AG10803 (cell line): ENCODE measurements at places on chromosomes 12 and 14.

DNA sequence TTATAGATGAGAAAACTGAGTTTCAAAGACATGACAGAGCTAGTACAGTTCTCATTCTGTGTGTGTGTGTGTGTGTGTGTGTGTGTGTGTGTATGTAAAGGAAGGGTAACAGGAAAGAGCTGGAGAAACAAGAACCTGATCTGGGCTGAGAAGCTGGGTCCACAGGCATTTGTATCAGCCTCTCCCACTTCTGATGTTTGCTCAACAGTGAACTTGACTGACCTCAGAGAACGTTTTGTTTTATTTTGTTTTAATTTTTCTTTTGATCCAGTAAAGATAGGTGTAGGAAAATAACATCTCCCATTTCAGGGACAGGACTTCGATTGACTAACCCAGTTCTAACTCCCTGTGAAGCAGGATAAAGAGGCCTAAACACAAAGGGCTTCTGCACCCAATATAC, 85.4 kb downstream of the STXBP6 start:
- DNase-seq, result no peak

DNA sequence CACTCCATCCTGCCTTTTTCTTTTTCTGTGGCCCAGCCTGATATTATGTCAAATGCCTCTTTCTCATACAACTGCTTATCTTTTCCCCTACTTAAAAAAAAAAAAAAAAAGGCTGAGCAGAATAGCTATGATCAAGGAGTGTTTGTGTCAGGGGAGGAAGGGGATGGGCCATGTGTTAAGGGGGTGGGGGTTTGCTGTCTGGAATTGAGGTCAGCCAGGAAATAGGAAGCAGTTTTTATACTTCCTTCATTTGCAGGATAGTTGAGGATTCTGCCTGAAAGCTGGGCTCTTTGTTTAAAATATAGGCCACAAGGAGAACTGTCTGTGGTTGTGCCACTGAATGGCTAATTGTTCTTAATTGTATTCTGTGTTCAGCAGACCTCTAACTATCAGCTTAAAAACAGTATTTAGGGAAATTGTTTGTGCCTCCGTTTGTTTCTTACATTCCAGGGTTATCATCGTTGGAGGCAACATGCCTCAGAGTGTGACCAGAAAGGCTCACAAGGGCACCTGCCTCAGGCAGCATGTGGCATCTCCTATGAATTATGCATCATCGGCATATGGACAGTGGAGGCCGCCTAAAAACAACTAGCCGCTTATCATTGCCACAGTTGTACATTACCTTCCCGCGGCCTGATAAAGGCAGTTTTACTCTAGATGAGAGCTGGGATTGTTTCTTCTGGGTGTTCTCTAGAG, 96.0 kb downstream of the SRGAP1 start:
- no peak for DNase-seq

- no peak for DNase-seq
Observed at GRCh38 chr14:36085861-36086260, 90.7 kb downstream of the PTCSC3 start.

- DNase-seq, result no peak
Observed at GRCh38 chr12:108948367-108948766, 68.5 kb downstream of the DAO start.

DNA sequence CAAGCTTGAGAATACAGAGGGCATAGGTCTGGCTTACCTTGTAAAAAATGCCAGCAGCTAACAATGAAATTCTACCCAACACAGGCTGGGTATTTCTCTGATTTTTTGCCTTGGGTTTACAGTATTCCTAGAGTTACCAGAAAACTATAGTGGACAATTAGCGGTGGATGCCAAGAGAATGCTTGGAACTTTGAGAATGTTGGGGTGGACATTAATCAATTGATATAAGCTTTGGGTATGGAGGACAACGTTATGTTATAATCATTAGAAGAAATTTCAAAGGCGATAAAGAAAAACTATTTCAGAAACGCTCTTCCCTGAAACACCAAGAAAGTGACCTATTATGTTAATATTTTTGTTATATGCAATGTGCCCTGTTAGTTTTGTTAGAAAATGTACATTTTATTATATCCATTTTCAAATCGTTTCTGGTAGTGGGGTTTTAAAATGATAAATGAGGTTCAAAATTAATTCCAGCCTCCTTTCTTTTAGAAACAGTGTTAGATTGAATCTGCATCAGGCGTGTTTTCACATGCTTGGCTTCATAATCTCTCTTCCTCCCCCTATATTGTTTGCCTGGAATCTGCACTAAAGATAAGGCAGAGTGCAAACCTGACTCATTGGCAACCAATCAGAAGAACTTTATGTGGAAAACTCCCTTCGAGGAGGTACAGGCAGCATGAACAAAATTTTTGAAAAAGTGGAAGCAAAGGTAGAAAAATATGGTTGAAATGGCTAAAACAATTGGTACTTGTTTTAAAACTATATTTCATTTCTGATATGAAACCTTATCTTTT, 1.4 kb upstream of the PTPRQ start:
- no peak for DNase-seq

- DNase-seq, result peak; percentile 80
Observed at GRCh38 chr12:58420503-58420902, 479.1 kb downstream of the ATP23 start.

- DNase-seq, result peak; percentile 41
Observed at GRCh38 chr12:3885277-3886094, 12.3 kb upstream of the PARP11 start.

GRCh38 chr12:75622492-75622891, 111.1 kb upstream of the KRR1 start:
- DNase-seq, result no peak

DNA sequence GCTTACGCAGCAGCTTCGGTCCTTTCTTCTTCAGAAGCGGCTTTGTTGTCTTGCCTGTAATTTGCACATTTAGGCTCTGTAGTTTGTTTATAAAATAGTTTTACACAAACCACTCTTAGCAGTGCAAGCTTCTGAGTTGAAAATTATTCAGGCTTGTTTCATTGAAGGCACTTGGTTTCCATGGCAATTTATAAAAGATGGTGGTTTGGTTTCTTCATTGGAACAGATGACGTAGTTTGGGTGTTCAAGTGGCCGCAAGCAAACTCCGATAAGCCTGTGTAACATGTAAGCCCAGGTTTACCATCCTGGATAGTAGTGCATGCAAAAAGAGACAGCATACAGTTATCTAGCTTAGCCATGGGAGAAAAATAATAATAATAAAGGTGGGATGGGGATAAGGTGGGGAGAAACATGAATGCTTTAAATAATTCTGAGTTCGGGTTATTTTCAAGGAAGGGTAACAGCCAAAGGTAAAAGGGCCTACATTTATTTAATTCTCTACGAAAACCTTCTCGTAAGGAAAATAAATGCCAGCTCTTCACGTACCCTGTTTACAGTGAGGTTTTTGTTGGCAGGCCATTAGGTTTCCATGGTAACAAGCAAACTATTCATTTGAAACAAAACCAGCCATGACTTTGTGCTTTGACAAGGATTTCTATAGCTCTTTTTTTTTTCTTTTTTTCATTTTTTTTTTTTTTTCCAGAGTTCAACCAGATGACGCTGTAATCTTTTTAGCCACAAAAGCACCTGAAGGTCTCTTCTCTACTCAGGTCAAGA, 189.6 kb upstream of the RPL10L start:
- DNase-seq, result no peak

DNA sequence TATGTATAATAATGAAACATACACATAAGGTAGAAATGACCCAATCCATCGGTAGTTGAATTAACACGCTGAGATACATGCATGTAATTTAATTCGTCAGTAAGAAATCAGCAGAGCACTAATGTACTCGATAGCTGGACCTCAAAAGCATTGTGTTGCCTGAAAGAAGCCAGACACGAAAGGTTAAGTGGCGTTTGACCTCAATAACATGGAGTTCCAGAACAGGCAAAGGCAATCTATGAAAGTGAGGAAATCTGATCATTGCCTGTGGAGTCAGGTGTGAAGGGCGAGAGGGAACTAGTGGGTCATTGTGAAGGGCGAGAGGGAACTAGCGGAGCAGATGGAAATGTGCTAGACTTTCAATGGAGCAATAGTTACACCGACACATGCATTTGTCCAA, 970.4 kb upstream of the TMEM132C start:
- DNase-seq, result no peak

DNA sequence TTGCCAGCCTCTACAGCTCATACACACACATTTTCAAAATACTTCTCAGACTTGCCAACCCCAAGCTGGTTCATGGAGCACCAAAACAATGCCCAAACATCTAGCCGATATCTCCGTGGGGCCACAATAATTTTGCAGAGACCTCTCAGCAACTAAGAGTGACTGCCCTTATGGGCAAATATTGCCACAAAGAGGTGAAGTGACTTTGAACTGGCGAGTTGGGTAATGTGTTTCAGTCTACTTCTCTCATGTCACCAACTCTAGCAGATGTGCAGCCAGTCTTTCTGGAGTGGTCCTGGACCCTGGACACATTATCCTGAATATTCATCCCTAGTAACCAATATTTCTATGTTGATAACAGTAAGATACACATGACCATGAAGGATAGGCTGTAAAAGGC, 290.3 kb downstream of the EMP1 start:
- DNase-seq, result no peak

GRCh38 chr12:129961091-129961490, 57.3 kb upstream of the TMEM132D start:
- no peak for DNase-seq

GRCh38 chr12:89889062-89889461, 180.4 kb upstream of the ATP2B1 start:
- DNase-seq, result peak; percentile 20

DNA sequence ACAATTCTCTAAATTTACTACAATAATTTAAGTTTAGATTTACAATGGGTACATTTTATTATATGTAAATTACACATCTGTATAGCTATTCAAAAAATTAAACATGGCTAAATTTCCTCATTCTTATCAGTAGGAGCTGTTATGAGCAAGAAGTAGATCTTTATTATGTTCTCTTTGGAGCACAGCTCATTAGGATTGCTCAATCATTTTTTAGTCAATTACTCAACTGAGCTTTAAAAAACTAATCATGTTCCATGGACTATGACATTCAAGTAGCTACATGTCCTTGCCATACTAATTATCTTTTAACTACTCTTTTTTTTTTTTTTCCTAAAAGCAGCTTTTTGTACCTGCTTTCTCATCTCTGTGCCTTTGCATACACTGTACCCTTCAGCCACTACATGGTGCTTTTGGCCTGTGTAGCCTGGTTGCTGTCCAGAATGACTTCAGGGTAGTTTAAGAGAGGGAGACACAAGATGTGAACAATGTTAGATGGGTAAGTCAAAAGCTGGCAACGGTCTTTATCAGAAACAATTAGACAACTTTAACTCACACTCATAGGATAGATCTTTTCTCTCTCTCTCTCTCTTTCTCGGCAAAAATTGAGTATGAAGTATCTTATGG, 69.0 kb downstream of the SSPN start:
- no peak for DNase-seq

GRCh38 chr12:124898200-124898922, 16.1 kb downstream of the UBC start:
- no peak for DNase-seq

- no peak for DNase-seq
Observed at GRCh38 chr12:130216031-130216430, 53.8 kb downstream of the FZD10 start.

- DNase-seq, result no peak
Observed at GRCh38 chr12:24889411-24889810, 59.5 kb downstream of the BCAT1 start.

DNA sequence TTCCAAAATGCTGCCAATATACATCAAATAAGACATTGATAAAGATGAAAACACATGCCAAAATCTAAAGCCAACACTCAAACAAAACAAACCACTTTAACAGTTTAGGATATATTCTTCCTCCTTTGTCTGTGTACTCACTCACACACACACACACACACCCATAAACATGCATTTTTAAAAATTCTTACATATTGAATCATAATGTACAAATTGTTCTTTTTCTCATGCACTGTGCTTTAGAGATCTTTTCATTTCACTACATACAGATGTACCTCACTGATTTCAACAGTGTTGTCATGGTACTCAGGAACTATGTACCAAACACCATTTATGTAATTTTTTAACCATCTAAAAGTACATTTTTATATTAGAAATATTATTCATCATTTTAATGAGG, 9.5 kb upstream of the RERG start:
- no peak for DNase-seq

GRCh38 chr12:128445415-128446127, 178.6 kb downstream of the TMEM132C start:
- no peak for DNase-seq

- DNase-seq, result peak; percentile 62
Observed at GRCh38 chr14:63186453-63186852, 17.8 kb upstream of the RHOJ start.
